ENCODE measurements at places on chromosomes 12 and 14.

- no peak for DNase-seq
Measured at GRCh38 chr14:57583396-57583795, 89.7 kb upstream of the CCDC198 start.

GRCh38 chr12:71684081-71684480 is 1.8 kb upstream of the TMEM19 start:
- no peak for DNase-seq

DNA sequence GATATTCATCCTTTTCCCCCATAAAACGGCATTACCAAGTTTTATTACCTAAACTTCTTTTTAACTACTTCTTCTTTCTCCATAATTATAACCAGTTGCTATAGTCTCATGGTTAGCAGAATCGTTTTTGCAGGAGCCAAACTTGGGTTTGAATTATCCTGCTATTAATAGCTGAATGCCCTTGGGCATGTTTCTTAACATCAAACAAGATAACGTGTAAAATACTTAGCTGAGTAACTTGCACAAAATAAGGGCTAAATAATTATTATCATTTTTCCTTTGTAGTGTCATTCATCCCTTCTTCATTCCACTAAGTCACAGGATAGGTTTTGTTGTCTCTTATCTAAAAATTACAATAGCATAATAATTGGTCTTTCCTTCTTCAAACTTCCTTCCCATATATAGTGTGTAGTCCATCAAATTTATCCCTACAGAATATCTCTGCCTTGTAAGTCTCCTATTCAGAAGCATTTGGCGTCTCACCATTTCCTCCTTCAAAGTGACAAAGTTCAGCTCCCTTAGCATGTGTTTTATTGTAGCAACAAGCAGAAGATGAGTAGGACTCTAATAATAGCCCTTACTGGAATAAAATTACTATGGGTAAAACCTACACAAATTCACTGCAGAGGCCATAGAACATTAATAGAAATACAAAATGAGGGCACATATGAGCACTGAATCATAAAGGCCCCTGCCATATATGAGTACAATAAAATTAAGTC is 63.8 kb downstream of the FAR2 start:
- no peak for DNase-seq

DNA sequence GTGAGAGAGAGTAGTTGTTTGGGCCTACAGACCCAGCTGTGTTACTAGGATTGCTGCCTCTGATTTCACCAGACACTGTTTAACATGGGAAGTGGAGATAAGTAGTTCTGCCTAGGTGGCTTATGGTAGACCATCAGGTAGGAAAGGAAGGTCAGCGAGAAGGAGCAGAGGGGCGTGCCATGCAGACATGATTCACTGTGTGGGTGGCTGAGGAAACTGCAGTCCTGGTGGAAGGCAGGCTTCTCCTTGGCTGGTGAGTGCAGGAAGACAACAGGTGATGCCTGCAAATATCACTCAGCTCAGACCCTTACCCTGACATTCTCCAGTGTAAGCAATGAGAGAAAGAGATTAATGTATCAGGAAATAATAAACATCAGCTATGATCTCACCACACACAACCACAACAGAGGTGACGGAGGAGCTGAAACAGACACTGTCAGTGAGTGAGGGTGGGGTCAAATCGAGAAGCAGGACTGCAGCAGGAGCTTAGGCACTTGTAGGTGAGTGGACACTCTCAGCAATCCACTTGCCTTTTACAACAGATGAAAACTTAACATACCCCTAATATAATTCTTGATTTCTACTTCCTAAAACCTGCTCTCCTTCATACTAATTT is 2.1 kb upstream of the PRR4 start:
- no peak for DNase-seq

DNA sequence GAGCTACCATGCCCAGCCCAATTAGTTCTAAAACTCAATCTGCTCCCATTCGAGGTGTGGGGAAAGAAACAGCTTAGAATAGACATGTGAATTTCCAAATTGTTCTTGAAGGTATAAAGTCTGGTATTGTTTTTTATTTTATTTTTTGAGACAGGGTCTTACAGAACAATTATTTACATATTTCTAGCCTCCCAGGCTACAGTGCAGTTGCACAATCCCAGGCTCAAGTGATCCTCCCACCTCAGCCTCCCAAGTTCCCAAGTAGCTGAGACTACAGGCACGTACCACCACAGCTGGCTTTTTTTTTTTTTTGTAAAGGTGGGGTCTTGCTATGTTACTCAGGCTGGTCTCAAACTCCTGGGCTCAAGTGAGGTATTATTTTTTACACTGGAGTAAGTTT is 6.3 kb downstream of the SLC11A2 start:
- DNase-seq, result no peak

All from OCI-LY7 (cell line).